ENCODE measurements at places on chromosomes 7 and 10.

DNA sequence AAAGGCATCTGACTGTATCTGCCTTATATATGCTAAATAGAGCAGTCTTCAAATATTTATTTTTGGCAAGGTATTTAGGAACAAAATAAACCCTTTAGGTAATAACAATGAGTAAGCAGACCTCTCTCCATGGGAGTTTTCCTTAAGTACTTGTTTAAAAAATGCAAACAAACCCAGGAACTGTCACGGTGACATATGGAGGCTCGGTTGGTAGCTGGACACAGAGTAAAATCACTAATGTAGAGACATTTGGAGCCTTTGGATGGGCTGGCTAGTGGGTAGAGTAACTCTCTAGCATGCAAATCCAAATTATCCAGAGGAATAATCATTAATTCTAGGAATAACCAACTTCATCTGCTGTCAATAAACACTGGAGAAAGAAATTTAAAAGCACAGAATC, 71.6 kb upstream of the LAMB4 start:
- DNase-seq = no peak

- no peak for DNase-seq
These were observed 23.6 kb downstream of the MKRN1 start for GRCh38 chr7:140455743-140456142.

DNA sequence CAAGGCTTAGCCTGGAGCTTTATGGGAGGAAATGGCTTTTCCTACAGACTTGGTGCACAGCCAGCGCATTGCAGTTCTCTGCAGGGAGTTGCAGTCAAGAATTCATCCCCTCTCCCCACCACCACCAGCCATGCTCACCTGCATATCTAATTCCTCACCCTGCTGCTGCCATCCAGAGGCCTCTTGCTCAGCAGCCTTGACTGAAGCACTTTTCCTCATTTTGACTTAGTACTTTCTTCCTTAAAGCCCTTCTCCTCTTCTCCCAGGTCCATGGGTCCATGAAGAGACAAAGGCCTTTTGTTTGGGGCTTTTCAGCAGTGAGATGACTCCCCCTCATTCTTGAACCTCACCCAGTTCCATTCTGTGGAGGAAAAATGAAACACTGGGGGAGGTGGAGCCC, 39.7 kb upstream of the GPR141 start:
- DNase-seq = no peak

DNA sequence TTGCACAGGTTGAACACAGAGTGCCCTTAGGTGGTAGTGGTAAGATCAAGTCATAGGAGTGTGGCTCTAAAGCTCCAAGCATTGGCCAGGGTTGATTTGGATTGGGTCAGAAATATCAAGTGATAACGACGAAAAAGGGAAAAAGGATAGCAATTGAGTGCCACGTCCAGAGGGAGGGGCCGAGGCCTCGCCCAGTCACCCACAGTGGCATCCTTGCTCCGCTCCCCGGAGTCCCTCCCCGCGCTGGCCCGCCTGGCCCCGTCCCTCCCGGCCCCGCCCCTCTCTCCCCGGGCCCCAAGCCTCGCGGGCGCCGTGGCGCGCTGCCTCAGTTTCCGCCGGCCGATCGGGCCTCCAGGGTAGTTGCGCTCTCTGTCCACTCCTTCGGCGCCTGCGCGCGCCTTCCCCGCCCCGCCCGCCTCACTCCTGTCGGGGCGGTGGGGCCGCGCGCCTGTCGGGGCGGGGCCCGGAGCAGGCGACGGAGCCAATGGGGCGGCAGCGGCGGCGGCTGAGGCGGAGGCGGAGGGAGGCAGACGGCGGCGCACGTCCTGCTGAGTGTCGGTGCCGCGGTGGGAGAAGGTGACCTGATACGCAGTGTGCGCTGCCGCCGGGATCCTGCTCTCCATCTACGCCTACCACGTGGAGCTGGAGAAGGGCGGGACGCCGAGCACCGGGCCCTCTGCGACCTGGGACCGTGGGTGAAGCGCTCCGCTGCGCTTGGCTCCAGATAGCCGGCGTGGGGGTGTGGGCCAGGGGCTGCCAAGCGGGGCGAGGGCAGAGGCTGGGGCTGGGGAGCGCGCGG, 209.1 kb upstream of the ZNF722 start:
- DNase-seq = no peak

- no peak for DNase-seq
These were observed 5.7 kb downstream of the GATA3 start for GRCh38 chr10:8060010-8060703.

DNA sequence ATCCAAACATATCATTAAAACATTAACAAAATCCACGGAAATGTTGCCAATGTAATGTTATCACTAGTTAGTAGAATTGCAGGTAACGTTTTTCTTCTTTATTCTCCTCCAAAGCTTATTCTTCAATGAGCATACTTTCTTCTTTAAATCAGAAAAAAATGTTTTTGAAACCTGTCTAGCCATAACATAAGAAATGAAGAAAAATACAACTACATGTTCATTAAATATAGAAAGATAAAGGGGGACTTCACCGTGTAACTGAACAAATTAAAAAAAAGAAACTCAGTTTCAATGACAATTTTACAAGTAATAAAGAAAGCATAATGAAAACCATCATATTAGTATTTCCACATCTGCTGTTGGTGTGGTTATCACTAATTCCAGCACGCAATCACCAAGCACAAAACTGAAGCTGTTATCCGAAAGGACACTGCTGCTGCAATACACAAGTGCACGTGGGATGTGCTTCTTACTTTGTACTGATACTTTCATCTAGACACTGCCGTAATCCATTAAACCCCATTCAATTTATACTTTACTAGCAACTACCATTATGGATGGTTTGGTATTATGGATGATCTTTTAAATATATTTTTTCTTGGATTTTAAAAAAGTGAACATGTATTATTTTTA, 9.6 kb downstream of the ESYT2 start:
- DNase-seq = no peak

DNA sequence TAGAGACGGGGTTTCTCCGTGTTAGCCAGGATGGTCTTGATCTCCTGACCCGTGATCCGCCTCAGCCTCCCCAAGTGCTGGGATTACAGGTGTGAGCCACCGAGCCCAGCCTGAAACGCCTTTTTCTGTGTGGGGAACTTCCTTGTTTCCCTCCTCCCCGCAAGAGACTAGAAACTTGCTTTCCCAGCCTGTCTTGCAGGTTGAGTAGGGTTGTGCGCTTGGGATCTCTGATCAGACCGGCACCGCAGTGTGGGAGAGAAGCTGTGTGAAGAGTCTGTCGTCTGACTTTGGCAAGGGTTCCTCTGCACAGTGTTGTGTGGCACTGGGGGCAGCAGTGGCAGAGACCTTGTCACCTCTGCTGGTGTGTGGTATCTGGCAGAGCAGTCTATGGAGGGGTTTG, 28.9 kb downstream of the RBM17 start:
- DNase-seq = no peak

- DNase-seq = no peak
These were observed 10.9 kb downstream of the TECPR1 start for GRCh38 chr7:98240961-98241673.

GRCh38 chr7:97204821-97205220, 87.3 kb downstream of the SDHAF3 start:
- no peak for DNase-seq

DNA sequence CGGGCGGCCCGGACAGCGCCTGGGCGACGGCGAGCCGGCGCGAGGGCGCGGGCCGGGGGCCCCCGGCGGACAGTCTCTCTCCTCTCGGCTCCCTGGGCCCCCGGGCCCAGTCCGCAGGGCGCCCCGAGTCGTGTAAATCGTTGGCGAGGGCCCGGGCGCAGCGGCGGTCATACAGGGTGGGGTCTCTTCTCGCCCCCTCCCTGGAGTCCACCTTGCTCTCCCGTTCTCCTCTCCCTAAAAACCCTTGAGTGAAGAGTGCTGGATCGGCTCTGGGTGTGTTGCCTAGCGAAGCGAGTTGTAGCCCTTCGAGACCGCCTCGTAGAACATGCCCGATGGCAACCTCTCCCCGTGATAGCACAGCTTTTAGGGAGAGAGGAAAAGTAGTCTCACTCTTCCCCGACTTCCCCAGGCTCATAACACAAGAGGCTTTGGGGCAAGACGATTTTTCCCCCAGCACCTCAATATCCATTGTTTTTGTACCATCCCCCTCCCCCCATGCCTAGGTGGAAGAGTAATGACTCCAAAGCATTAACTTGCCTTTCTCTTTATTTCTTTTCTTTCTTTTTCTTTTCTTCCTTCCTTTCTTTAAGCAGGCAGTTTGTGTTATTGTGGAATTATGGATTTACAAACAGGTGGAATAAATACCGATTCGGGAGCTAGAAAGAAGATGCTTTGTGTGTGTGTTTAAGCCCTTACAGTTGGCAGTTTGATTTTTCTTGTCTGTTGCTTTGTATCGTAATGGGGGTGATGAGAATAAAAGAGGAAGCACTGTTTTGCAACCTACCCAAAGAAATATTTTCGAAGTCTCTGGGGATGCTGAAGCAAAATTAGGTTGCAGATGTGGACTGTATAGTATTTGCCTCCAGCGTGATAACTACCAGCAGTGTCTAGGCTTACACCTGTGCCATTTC, 822 bp downstream of the SHOC2 start:
- DNase-seq = no peak

GRCh38 chr10:83539528-83540308, 599.6 kb upstream of the GHITM start:
- DNase-seq = no peak

GRCh38 chr7:2476776-2477446, 713 bp upstream of the GRIFIN start:
- no peak for DNase-seq

DNA sequence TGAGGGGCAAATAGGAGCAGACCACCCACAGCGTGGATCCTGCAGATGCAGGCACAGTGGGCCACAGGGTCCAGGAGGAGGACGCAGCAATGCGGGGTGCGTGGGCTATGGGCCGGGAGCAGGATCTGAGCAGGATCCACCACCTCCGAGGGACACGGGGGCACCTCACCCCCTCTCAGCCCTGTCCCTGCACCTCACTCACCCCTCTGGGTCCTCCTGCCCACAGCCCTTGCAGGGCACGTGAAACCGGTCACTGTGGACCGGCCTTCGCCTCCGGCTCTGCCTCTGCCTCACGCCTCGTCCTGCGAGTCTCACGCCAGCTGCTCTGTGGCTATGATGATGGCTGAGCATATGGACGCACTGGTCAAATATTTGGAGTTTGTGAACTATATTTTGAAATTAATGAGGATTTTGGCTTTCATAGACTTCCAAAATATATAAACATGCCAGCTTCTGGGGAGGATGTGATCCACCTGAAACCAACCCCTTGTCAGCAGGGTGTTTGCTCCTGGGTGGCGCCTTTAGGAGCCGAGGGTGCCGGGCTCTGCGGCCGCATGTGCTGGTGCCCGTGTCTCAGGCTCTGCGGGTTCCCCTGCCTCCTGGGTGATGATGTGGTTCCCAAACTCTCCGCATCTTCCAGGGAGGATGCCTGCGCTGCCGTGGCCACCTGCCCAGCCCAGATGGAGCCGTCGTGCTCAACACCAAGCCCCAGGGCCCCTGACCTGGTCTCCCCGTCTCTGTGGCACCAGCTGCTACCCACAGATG, 11.3 kb upstream of the ADGRA1 start:
- no peak for DNase-seq

DNA sequence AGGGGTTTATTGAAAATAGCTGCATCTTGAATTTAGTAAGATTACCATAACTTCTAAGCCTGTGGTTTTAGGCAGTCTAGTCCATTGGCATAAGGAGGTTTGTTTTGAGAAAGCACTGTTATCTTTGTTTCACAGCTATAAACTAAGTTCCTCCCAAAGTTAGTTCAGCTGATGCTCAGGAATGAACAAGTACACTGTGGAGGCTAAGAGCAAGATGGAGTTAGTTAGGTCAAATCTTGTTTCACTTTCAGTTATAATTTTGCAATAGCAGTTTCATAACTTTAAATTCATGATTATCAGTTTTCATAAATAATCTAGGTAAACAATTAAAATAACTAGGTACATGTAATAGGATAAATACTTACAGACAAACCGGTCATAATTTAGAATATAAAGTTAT, 15.4 kb downstream of the SEC61G start:
- DNase-seq = no peak

GRCh38 chr10:132360766-132361447, 28.9 kb downstream of the LRRC27 start:
- DNase-seq = no peak

DNA sequence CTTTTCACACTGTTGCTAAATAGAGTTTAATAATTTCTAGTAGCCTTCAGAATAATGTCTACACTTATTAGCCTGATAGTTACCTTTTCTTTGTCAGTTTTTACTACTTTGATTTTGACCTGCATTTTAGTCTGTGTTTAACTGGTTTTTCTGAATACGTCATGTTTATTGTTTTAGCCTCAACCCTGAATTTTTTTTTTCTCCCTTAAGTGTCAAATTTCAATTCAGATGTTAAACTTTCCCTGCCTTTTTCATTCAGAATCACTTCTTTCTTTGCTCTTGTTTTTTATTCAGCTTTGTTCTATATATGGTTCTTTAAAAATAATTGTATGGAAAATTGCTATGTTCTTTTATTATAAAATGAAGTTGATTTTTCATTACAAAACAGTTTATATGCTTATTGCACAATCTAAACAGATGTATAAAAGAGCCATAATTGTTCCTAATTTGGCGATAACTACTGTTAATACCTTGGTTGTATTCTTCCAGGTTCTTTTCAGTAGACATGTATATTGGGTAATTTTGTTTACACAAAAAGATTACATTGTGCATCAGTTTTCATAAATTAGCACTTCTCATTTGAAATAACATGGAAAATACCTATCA, 159.7 kb downstream of the ADK start:
- DNase-seq = no peak

DNA sequence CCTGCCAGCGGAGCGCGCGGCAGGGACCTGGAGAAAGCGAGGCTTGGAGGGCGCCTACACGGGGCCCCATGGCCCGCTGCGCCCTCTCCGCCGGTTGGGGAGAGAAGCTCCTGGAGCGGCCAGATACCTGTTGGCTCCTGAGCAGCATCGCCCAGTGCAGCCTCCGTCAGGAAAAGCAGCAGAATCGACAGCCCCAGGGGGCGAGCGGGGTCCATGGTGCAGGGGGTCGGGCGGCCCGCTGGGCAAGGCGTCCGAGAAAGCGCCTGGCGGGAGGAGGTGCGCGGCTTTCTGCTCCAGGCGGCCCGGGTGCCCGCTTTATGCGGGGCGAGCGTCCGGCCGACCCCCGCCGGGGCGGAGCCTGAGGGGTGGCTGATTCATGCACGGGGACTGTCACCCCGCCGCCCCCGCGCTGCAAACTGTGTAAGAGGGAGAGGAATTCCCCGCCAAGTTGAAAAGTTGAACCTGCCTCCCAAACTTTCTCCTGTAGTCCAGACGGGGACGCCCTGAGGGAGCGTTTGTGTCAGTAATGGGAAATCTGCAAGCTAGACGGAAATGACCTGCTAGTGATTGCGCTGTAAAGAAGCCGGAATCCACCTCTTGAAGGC, at the start of gene TFPI2:
TFPI2 (minus strand) TSS at position 290 of the 605 bp plus-strand sequence; CDS start at position 215, 75 bp downstream.
- no peak for DNase-seq

- DNase-seq = no peak
These were observed 32.4 kb downstream of the ANXA11 start for GRCh38 chr10:80172896-80173295.

GRCh38 chr10:35184527-35185171, 58.0 kb downstream of the CREM start:
- no peak for DNase-seq

- peak; percentile 44 for DNase-seq
These were observed 982 bp downstream of the SFXN3 start for GRCh38 chr10:101031796-101032636.

GRCh38 chr10:25083546-25084111, 67.2 kb downstream of the THNSL1 start:
- DNase-seq = no peak

Measured in activated naive CD4-positive, alpha-beta T cell (primary cell).